ENCODE measurements at places on chromosomes 7 and 10. TPM values are rescaled to one million over a fixed set of nuclear protein-coding genes. Genes with fewer than 3 reads are reported as not detected.

Gene OR2A12
- total RNA-seq: not detected

Gene INHBA
- not detected for total RNA-seq

Gene C7orf57
- not detected for total RNA-seq

Gene OR2A7
- total RNA-seq: 5.9 TPM

Gene WIPF3
- total RNA-seq: not detected

Gene HOGA1
- not detected for total RNA-seq

Gene EVX1
- not detected for total RNA-seq

Gene CLIP2
- total RNA-seq: 5.2 TPM

Gene ANKRD61
- not detected for total RNA-seq

Gene MINDY4
- 1.5 TPM for total RNA-seq

Gene PRSS1
- total RNA-seq: not detected

Gene IDI2
- not detected for total RNA-seq

Gene OR2A25
- total RNA-seq: not detected

Gene AUTS2
- 3.8 TPM for total RNA-seq

Gene TBXAS1
- 1.6 TPM for total RNA-seq

- DNase-seq: no peak
Measured at GRCh38 chr10:83991986-83992753, 147.1 kb upstream of the GHITM start.

GRCh38 chr10:77859865-77860282, 66.7 kb downstream of the DLG5 start:
- no peak for DNase-seq

- DNase-seq: no peak
Measured at GRCh38 chr7:106050746-106051117, 61.4 kb downstream of the SYPL1 start.

GRCh38 chr7:121872831-121873288, at the start of gene PTPRZ1:
Gene PTPRZ1 (plus strand): TSS chr7:121873161. CDS start chr7:121873500, 339 bp downstream.
- no peak for DNase-seq

DNA sequence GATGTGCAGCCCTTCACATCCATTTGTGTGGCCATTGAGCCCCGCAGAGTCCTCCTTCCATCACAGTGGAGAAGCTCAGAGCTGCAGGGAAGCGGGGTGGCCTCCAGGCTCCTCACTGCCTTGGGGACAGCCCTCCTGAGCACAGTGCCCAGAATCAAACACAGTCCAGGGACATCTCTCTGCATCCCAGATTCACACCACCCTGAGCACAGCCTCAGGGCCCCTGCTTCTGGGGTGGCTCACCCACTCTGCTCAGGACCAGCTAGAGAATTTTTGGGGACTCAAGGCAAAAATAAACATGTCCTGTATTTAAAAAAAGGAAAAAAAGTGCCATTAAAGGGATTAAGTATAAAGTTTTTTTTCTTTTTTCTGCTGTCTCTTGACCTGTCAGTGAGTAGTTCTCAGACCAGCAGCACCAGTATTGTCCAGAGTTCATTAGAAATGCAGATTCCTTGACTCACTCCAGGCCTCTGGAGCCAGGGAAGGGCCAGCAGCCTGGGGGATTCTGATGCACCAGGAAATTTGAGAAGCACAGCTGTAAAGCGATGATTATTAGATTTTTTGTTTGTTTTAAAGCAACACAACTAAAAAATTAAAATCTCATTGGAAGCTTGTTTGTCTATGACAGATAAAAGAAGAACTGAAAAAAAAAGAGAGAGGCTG, 61.6 kb downstream of the ARHGAP22 start:
- DNase-seq: no peak

GRCh38 chr10:90344226-90344625, 513.6 kb downstream of the HTR7 start:
- DNase-seq: no peak

GRCh38 chr7:54978364-54979116, 40.3 kb upstream of the EGFR start:
- no peak for DNase-seq

DNA sequence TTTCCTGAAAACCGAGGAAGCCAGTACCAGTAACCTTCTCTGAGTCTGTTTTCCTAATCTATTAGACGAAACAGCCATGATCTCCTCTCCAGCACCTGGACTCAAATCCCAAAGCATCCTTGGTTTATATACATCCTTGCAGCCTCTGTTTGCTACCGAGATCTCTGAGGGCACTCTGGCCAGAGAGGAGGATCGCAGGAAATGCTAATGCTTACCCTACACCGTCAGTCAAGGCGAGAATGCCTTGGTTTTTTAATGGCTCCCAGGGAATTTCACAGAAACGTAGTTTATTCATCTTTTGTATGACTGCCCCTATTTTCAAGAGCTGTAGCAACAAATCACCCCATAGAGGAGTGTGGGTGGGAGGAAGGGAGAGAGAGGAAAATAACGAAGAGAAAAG, 91.5 kb upstream of the CALN1 start:
- no peak for DNase-seq

GRCh38 chr10:34151931-34152330, 663.2 kb downstream of the PARD3 start:
- DNase-seq: no peak

GRCh38 chr7:79272938-79273337, 180.5 kb downstream of the MAGI2 start:
- DNase-seq: no peak

- DNase-seq: no peak
Measured at GRCh38 chr10:126908729-126909128, 3.5 kb downstream of the DOCK1 start.

DNA sequence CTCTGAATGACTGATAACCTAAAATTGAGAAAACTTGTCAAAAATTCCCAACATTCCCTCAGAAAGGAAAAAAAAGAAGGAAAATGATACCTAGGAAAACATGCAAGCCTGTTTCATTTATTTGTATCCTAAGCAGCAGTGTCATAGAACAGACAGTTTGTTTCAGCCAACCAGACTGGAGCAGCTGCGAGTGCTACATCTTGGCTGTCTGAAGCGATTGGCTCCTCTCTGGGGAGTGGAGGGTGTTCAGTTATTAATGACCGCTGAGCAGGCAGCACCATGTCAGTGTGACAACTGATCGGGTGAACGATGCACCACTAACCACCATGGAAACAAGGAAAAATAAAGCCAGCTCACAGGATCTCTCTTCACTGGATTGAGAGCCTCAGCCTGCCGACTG, at the start of gene LRRN3:
Gene LRRN3 (plus strand): TSS at position 282 of the 400 bp plus-strand sequence. CDS start 31,646 bp downstream, outside the sequence.
- DNase-seq: peak; percentile 38

- DNase-seq: no peak
Measured at GRCh38 chr7:30908681-30909080, 3.0 kb upstream of the AQP1 start.

- DNase-seq: no peak
Measured at GRCh38 chr7:44380831-44381493, 55.6 kb upstream of the CAMK2B start.

DNA sequence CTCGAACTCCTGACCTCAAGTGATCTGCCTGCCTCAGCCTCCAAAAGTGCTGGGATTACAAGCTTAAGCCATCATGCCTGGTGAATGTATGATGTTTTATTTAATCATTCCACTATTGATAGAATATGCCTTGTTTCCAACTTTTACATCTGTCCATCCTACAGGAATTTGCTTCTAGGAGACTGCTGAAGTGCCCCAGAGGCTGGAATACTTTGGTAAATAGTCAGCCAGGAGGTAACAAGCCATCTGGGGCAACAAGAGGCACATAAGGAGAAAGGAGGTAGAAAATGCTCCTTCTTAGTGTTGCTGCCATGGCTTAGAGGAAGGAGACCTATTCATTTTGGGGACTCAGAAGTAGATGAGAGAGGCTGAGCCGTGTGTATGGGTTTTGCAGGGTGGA, 14.8 kb downstream of the PLCE1 start:
- no peak for DNase-seq

DNA sequence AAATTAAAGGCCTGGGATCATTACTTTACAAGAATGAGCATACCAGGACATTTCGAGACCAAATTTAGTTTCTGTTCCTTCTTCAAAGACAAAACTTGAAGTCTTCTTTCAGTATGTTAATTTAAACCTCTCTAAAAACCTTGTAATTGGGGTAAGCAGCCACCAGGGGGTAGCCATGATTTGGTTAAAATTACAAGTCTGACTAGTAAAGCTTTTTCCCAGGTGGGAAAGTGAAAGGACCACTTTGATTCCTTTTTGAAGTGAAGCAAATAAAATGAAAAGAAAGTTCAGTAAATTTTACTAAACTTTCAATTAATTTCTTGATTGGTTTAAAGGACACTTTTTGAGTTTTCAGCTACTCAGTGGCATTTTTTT, 294.3 kb downstream of the BBS9 start:
- no peak for DNase-seq

GRCh38 chr10:75773231-75773780, 341.9 kb downstream of the LRMDA start:
- no peak for DNase-seq

- no peak for DNase-seq
Measured at GRCh38 chr7:131292141-131292905, 35.4 kb upstream of the MKLN1 start.

DNA sequence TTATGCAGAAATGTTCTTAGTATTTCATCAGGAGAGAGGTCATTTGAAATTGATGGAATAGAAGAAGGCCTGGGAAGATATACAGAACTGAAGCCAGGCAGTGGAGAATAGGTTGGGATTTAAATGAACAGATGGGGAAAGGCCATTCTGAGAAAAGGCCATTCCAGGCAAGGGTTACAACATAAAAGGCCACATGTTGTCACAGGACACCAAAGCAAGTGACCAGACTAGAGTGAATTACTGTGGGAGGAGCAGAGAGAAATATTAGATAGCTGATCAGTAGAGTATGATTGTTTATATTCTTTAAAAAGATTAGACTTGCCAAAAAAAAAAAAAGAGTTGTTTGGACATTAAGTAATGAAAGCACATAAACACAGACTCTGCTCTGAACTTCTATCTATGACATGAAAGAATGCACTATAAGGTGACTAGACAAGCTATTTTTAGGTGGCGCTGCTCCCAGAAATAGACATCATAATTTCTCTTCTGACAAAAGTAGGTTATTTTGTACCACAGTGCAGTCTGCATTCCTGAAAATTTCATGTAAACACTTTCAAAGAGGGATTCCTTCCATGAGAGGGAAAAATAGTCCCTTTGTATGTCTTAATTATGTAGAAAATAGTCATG, 55.2 kb upstream of the DKK1 start:
- no peak for DNase-seq

GRCh38 chr10:65570143-65571010, 1355.5 kb upstream of the LRRTM3 start:
- DNase-seq: no peak

DNA sequence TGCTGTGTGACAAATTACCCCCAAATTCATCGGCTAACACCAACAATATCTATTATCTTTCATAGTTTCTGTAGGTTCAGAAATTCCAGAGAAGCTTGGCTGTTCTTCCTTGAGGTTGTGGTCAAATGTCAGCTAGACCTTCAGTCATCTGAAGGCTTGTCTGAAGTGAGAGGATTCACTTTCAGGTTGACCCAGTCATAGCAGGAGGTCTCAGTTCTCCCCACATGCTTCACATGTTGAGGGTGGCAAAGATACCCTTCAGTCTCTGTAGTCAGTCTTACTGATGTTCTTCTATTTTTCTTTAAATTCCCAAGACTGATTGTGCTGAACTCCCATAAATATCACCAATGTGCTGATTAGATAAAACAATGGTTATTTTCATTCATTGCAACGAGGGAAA, 1692.0 kb downstream of the REEP3 start:
- DNase-seq: no peak

DNA sequence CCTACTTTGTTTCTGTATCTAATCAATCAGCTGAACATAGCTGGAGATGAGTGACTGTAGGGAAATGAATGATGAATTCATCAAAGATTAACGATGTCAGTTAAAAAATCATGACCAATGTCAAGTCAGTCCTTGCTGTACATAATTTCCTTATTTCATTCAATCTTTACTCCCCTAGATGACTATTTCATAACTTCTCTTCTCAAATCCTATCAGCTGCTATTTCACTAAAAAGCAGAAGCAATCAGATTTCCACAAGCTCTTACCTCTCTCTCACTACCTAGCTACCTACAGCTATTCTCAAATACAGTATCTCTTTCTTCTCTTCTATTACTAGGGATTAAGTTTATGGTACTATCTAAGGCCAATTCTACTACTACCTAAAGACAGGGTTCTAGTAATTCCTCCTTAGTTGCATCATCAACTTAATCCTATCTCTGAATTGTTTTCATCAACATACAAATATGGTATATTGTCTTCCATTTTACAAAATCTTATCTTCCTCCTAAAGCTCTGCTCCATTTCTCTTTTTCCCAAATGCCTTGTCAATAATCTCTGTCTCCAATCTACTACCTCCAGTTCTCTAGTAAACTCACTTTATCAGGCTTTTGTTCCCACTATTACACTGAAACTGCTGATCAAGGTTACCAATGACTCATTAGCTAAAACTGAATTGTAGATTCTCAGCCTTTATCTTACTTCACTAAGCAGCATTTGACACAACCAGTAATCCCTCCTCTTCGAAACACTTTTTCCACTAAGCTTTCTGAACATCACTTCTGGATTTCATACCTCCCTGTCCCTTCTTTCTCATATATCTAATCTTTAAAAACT, 28.4 kb downstream of the JMJD1C start:
- no peak for DNase-seq

- DNase-seq: no peak
Measured at GRCh38 chr10:60236869-60237524, 152.7 kb downstream of the ANK3 start.

GRCh38 chr10:114629083-114629823, 28.8 kb downstream of the ABLIM1 start:
- DNase-seq: no peak

DNA sequence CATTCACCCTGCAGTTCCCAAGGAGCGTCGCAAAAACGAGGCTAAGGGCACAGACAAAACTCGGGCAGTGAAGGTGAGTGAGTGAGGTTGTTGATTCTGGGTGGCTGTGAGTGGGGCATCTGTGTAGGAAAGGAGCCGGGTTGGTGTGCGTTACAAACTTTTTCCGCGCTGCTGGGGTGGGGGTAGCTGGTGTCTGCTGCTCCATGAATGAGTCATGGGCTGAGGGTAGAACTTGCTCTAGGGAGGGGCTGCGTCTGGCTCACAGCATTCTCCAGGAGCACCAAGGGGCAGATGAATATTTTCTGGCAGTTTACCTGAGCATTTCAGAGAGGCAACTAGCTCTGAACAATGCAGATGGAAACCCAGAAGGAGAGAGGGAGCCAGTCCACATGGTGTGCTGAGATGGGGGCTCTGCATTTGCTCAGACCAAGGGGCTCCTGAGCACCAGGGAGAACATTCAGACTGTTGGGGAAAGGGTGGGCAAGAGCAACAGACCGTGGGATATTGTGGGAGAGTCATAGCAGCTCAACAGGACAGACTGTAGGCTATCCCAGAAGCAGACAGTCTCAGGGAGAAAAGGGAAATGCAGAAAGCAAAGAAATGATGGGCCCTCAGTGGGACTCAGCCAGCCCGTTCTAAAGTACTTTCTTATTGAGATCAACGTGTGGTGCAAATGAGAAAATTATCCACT, 18.8 kb downstream of the NOBOX start:
- DNase-seq: no peak

- peak; percentile 66 for DNase-seq
Measured at GRCh38 chr10:71888623-71889387, 37.8 kb upstream of the PSAP start.

GRCh38 chr10:95350219-95350829, 59.5 kb upstream of the PDLIM1 start:
- DNase-seq: no peak

GRCh38 chr10:127702271-127702670, 34.7 kb upstream of the FOXI2 start:
- no peak for DNase-seq

- no peak for DNase-seq
Measured at GRCh38 chr10:2968401-2969058, 98.8 kb upstream of the PFKP start.
